ENCODE measurements at places on chromosomes 6 and 20.

DNA sequence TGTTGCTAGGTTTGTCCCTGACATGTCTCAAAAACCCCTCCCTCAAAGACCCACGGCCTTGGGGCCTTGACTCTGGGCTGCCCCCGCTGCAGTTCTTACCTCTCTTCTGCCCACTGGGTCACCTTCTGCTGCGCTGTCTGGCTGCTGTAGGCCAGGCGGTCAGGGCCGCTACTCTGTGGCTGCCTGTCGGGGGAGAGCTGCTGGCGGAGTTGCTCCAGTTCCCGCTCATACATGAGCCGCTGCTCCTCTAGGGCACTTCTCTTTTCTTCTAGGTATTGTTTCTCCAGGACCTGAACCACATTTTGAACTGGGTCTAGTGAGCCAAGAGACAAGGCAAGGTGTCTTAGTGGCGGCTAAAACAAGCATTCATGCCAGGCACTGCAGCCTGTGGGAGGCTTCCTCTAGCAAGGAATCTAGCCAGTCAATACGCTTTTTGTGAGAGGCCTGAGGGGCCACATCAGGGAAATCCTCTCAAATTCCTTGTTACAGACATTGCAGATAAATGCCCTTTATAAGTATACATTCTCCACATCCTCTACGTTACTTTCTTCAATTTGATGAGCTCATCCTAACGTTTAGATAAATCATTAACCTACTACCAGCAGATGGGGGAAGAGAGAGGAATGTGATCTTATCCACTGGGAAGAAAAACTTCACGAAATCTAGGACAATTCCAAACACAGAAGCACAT lies 110.3 kb upstream of the NUP153 start:
- DNase-seq: no peak

DNA sequence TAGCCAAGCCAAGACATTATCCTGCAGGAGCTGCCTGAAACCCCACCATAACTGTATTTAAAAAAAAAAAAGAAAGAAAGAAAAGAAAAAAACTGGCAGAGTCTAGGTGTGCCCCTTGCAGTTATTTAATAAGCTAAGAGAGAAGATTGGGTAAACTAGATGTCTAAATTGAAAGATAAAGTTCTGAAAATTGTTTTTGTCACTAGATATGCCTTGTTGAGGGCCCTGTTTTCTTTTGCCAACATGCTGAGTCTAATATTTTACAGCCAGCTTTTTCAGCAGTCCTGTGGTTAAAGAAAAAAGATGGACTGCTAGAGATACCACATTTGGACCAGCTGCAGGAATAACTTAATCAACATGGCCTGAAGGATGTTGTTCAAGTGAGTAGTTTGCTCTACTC lies 116.3 kb upstream of the TCF21 start:
- no peak for DNase-seq

DNA sequence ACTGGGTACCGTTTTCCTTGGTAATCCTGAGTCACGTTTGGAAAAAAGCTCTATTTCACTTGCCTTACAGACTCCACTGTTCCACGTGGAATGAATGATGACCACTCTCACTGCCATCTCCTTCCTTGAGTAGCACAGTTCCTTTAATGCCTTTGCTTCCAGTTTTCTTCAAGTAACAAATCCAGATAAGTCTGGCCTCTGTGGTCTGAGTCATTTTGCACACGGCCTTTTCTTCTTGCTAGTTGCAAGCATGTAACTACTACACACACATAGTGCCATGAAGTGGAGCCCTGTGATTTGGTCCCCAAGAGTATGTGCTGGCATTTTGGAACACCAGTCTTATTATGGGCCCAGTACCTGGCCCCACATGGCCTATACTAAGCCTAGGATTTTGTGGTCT lies 182.8 kb downstream of the SASH1 start:
- DNase-seq: no peak

GRCh38 chr6:83978324-83978734 lies 55.2 kb upstream of the MRAP2 start:
- no peak for DNase-seq

- DNase-seq: no peak
Observed at GRCh38 chr6:7260291-7261031, 52.5 kb downstream of the SSR1 start.

DNA sequence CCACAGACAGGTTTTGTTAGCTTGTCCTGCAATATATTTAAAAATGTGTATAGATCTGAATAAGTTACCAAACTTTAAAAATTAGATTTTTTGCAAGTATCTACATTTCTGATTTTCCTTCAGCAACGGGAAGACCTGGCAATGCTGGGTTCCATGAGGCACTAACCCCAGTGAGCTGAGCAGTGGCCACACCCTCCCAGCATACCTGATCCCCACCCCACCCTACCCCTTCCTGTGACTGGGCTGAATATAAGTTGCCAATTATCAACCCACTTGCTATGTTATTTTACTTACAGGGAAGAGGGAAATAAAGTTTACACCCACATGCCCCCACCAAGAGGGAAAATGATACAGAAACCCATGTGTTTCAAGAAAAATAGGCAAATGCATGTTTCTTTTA lies 70.3 kb upstream of the RALGAPA2 start:
- no peak for DNase-seq

Data from cortex of kidney (tissue), 1 donor.